ENCODE measurements at places on chromosomes 3 and 15.

GRCh38 chr15:46654993-46655392 is 1020.2 kb downstream of the SQOR start:
- DNase-seq: no peak

DNA sequence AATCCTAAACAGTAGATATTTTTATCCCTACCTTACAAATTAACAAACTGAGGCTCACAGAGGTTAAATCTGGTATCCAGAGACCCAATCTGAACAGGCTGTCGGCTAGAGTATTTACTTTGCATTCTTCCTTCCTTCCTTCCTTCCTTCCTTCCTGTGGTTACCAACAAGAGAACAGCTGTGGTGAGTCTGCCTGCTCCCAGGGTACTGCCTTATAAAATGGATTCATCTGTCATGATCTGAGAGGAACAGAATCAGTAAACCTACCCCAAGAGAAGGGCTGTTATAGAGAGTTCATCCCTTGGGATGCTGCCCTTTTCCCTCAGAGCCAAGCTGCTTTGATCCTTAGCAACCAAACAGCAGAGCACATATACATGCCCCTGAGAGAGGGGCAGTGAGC is 3.6 kb downstream of the GADL1 start:
- DNase-seq: no peak

- DNase-seq: no peak
Measured at GRCh38 chr3:179788996-179789395, 136.2 kb downstream of the USP13 start.

- no peak for DNase-seq
Measured at GRCh38 chr3:42010530-42010929, 48.6 kb upstream of the ULK4 start.

DNA sequence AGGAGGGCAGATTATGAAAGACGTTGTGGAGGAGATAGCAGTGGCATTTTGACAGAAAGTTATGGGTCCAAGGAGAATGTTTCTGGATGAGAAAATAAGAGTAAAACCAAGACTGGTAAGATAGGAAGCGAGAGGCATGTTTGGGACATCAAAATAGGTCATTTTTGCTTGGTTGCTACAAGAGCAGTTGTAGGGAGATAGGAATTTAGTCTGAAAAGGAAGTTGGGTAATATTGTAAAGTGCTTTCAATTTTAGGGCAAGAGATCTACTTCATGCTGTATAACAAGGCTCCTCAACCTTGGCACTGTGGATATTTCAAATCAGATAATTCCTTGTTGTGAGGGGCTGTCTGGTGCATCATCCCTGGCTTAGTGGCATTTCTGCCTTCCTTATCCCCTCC is 118.0 kb upstream of the DPH6 start:
- DNase-seq: no peak

GRCh38 chr3:22157848-22158247 is 406.8 kb upstream of the ZNF385D start:
- no peak for DNase-seq

DNA sequence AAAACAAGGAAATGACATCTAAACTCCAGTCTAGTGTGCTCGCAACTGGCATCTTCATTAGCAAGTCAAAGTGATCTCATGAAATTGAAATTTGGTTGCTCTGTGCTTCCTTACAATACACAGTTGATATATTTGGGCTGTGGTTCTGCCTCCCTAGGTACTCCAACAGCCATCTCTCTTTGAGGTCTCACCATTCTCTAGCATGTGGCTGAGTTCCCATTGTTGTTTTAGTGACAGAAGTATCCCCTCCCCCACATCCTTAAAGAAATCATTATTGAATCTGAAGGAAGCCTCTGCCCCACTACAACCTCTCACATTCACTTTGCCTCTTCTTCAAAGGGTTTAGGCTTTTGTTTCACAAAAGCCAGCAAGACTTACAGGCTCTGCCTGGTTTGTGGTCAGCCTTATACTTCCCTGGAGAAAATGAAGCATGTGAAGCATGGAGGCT is 516.5 kb downstream of the NLGN1 start:
- DNase-seq: no peak

GRCh38 chr3:137970914-137971831 is 38.8 kb upstream of the CLDN18 start:
- DNase-seq: no peak

DNA sequence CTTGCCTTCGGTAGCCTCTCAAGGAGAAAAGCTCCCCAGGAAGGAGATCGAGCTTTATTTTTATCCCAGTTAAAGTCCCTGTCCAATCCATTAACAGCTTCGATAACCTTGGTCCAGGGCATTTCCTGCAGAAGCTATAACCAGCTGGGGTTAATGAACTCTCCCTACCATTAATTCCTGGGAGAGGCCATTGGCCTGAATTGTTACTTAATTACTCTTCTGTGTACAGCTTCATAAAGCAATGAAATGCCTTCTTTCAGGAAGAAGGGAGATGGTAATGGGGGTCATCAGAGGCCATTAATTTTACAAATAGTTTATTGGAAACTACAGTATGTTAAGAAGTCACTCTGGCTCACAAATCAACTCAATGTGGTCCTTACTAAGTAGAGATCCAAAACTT is 1.9 kb upstream of the TMCO5A start:
- no peak for DNase-seq

DNA sequence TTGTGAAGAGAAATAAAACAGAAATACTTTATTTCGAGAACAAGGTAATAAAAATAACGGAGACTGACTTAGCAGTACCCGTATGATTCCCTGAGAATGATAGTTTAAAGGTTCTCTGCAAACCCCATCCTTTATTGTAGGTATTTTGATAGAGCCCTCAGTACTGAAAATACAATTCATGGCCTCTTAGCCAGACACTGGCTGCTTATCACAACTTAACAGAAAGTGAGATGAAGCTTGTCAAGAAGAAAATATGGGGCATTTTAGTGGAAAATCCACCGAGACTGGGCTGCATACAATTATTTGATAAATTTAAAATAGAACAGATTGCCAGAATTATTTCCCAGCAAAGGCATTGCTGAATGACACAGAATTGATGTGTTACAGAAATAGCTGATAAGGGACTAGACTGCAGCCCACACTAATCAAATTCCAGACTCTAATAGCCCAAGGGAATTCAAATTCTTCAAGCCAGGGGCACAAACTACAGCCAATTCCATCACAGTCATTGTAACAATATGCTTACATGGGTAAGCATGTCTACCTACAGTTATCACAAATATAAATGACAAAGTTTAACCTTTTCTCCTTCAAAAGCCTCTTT is 521.9 kb downstream of the PLOD2 start:
- no peak for DNase-seq

DNA sequence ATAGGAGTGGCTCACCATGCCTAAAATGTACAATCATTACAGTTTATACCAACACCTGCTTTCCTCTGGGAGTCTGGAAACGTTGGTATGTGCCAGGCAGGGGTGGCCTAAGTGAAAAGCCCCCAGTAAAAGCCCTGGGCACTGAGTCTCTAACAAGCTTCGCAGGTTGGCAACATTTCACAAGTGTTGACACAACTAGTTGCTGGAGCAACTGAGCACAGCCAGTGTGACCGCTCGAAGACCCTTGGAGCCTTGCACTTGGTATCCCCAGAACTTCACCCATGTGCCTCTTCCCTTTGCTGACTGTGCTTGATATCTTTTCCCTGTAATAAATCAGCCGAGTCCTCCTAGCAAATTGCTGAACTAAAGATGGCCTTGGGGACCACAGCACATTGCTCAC is 2.7 kb downstream of the RIOX2 start:
- DNase-seq: no peak

- no peak for DNase-seq
Measured at GRCh38 chr3:74624301-74624700, 9.8 kb upstream of the CNTN3 start.

DNA sequence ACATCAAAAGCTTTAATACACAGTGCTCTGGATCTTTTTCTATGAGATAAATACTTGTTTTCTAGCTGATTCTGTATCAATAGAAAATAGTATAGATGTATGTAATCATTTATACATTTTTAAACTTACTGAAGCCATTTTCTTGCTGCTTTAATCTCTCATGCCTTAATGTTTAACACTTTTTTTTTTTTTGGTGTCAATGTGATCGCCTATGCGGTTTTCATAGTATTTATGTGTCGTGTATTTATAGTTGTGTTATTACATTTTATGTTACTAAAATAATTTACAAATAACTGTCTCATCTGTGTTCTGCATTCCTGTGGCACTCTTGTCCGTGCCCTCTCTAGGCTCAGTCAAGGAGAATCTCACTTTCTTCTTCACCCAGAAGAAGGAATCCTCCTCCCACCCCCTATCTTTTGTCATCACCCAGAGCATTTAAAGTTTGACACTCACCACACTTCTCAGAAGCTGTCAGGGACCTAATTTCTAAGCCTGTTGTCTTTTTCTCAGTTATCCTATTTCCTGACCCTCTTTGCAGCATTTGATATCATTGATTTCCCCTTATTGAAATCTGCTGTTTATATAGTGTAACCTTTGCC is 21.4 kb upstream of the GPR171 start:
- no peak for DNase-seq

GRCh38 chr3:177427540-177427939 is 230.3 kb upstream of the TBL1XR1 start:
- no peak for DNase-seq

DNA sequence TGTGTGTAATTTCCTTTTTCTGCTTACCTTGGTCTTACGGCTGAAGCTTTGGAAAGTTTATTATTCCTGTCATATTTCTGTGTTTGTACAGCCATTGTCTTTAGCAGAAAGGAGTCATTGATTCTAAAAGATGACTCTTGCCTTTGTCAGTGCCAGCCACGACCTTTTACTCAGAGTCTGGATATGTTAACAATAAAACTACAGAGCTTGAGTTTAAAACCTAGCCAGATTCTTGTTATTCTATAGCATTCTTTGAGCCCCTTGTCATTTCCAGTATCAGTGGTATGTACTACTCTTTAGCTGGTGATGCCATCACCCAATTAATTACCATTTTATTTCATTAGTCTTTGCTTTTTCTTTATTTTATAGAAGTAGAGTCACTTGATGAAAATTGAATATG is 142.4 kb downstream of the TCF12 start:
- DNase-seq: no peak

DNA sequence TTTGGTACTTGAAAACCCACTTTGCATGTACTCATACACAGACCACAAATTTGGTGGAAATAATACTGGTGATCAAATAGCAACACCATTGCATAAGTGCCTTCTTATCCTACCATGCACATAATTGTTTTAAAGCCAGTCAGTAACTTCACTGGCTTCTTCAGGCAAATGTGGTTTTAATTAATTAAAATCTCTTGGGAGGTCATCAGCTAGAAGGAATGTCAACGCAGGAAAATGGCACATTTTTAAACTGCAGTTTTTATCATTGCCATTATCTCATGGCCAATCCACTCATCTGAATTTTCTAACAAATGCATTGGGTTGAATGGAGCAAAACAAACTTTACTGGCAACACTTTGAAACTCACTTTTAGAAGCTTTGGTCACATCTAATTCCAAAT is 105.7 kb upstream of the ZPLD1 start:
- DNase-seq: no peak
